ENCODE measurements at places on chromosomes 2 and 18. TPM values are rescaled to one million over a fixed set of nuclear protein-coding genes. Genes with fewer than 3 reads are reported as not detected.

DNA sequence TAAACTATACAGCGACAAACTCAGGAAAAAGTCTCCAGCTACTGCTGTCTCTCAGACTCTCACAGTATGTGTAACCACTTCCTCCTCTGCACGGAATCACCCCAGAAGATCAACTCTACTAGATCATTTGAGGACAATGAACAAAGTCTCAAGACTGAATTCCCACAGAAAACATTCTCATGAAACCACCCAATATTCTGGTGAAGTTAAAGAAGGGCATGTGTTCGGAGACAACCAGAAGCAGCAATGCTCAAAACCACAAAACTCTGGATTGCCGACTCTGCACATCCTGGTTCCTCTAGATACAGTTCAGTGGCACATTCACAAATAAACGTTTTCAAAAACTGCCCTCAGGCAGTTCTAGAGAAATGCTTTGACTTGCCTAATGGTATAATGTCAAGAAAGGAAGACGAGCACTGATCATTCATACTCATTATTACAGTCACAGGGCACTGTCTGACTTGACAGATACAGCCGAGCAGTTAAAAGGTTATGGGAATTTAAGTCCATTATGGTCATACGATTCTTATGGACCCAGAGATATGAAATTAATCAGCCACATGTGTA, 91.9 kb upstream of the STK17B start:
- DNase-seq, result no peak
- peaks cover 52% of the 10 kb centered on the region for H3K4me1 ChIP-seq
- H3K27ac ChIP-seq, result peak overlapping the region; percentile 81

GRCh38 chr2:217152831-217153230, 293.0 kb upstream of the TNP1 start:
- H3K36me3 ChIP-seq, result no peaks in the 10 kb centered on the region
- DNase-seq, result no peak
- no peak overlapping the region for H3K4me3 ChIP-seq
- no peaks in the 10 kb centered on the region for H3K4me1 ChIP-seq

DNA sequence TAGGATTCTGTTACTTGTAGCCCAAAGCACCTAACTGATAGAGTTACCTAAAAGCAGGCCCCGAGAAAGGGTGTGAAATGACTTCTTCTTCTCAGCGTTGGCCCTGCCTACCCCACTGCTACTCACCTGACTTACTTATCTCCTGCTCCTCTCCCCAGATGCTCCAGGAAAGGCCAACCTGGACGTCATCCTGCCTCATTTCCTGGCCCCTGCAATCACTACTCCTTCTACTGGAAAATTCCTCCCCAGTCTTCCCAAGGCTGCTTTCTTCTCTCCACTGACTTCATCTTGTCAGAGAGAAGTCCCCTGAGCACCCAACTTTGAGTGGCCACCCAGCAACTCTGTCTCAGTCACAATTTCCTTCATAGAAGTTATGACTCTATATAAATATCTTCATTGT, 63.4 kb upstream of the KLF7 start:
- no peak overlapping the region for H3K27ac ChIP-seq
- H3K36me3 ChIP-seq, result no peaks in the 10 kb centered on the region
- H3K27me3 ChIP-seq, result no peaks in the 10 kb centered on the region
- DNase-seq, result no peak
- H3K4me1 ChIP-seq, result peaks cover 17% of the 10 kb centered on the region

GRCh38 chr2:232731470-232731869, 34.3 kb downstream of the GIGYF2 start:
- DNase-seq, result no peak
- no peaks in the 10 kb centered on the region for H3K27me3 ChIP-seq
- H3K4me3 ChIP-seq, result no peak overlapping the region
- peaks cover 7% of the 10 kb centered on the region for H3K36me3 ChIP-seq
- H3K27ac ChIP-seq, result no peak overlapping the region
- H3K4me1 ChIP-seq, result no peaks in the 10 kb centered on the region

- no peak overlapping the region for H3K27ac ChIP-seq
- H3K4me3 ChIP-seq, result no peak overlapping the region
- no peaks in the 10 kb centered on the region for H3K27me3 ChIP-seq
- DNase-seq, result no peak
- H3K4me1 ChIP-seq, result peaks cover under 1% of the 10 kb centered on the region
Observed at GRCh38 chr2:113926314-113926713, 36.4 kb downstream of the ACTR3 start.

- no peak for DNase-seq
- no peak overlapping the region for H3K4me3 ChIP-seq
- H3K4me1 ChIP-seq, result peaks cover 7% of the 10 kb centered on the region
- peaks cover 70% of the 10 kb centered on the region for H3K27me3 ChIP-seq
- no peaks in the 10 kb centered on the region for H3K36me3 ChIP-seq
Observed at GRCh38 chr2:111116011-111116746, 4.5 kb upstream of the BCL2L11 start.

DNA sequence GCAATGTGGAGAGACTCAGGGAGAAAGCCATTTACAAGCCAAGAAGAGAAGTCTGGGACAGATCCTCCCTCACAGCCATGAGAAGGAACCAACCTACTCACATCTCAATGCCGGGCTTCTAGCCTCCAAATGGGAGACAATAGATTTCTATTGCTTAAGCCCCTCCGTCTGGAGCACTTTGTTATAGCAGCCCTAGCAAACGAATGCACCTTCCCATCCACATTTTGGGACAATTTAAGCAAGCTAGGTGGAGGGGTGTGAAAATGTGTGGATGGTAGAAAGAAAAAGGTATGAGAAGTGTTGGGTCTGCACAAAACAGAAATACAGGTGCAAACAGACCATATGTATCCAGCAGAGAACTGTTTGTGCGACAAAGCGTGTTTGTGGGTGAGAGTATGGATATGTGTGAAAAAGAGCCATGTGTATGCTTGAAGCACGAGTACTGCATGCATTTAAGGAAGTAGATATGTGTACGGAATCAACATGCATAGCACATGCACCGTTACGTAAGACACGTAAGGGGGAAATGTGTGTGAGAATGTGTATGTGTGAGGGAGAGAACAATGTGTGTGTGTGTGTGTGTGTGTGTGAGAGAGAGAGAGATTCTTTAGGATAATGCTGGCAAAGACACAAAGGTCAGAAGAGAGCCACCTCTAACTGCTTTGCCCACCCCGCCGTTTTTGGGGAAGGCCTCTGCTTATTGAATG, 13.1 kb upstream of the E2F6 start:
- H3K27ac ChIP-seq, result no peak overlapping the region
- no peaks in the 10 kb centered on the region for H3K36me3 ChIP-seq
- H3K4me3 ChIP-seq, result no peak overlapping the region
- no peak for DNase-seq
- peaks cover 58% of the 10 kb centered on the region for H3K27me3 ChIP-seq

- no peak overlapping the region for H3K27ac ChIP-seq
- H3K4me1 ChIP-seq, result peaks cover 14% of the 10 kb centered on the region
- no peak overlapping the region for H3K4me3 ChIP-seq
- no peaks in the 10 kb centered on the region for H3K36me3 ChIP-seq
- no peak for DNase-seq
Observed at GRCh38 chr2:68937346-68938055, 15.2 kb downstream of the GKN2 start.

NEB gene
- total RNA-seq, result 0.29 TPM

RAMP1 gene
- 4.4 TPM for total RNA-seq

UGT1A10 gene
- total RNA-seq, result not detected

DYSF gene
- 4.3 TPM for total RNA-seq

LOXHD1 gene
- total RNA-seq, result not detected

CXCR4 gene
- total RNA-seq, result under 0.01 TPM

NFU1 gene
- 36.2 TPM for total RNA-seq

IL1R2 gene
- total RNA-seq, result 0.88 TPM

IL1R1 gene
- total RNA-seq, result 116 TPM

ZNF516 gene
- total RNA-seq, result 16.3 TPM
